ENCODE measurements at places on chromosomes 2 and 18.

DNA sequence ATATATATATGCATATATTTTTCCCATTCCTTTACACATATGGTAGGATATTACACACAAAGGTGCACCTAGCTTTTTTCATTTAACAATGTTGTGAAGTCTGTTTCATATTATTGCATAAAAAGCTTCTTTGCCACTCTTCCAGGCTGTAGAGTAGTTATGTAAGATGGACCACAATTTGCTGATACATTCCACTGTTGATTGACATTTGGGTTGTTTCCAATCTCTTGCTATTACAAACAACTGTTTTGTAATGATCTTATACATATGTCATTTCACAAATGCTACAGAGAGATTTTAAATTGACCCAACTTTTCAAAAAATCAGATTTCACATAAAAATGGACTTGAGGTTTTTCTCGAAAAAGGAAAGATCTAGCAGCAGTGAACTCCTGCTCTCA lies 301.4 kb downstream of the CDCA7 start:
- DNase-seq, result no peak

DNA sequence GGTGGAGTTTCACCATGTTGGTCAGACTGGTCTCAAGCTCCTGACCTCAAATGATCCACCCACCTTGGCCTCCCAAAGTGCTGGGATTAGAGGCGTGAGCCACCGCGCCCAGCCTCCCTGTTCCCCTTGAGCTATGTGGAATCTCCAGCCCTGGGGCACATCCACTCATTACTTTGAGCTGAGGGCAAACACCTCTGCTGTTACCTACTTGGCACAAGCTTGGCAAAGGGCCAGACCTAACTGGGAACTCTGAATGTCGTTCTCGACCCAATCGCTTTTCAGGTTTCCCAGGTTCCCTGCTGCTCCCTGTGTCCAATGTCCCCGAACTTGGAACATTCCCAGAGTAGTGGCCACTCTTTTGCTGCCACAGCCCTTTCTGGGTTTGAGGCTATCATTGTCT lies 40.6 kb downstream of the CHST10 start:
- DNase-seq, result no peak

DNA sequence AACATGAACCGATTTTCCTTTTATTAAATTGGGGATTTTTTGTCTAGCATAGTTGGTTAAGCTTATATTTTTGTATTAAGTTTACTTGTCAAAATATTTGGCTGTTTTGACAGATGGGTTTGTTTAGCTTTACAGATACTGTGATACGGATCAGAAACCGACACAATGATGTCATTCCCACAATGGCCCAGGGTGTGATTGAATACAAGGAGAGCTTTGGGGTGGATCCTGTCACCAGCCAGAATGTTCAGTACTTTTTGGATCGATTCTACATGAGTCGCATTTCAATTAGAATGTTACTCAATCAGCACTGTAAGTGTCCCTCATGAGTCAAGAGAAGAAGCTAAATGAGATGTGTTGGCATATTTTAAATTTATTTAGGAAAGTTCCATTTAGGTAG lies 8.5 kb downstream of the PDK1 start:
- no peak for DNase-seq

GRCh38 chr18:42640160-42640559 lies 475.3 kb downstream of the RIT2 start:
- DNase-seq, result no peak

- peak; percentile 42 for DNase-seq
These were observed 1.2 kb downstream of the STON1 start for GRCh38 chr2:48531141-48531648.

GRCh38 chr2:18356676-18357075 lies 203.8 kb downstream of the RDH14 start:
- DNase-seq, result no peak

- no peak for DNase-seq
These were observed 65.0 kb downstream of the SLC4A5 start for GRCh38 chr2:74278176-74278575.

DNA sequence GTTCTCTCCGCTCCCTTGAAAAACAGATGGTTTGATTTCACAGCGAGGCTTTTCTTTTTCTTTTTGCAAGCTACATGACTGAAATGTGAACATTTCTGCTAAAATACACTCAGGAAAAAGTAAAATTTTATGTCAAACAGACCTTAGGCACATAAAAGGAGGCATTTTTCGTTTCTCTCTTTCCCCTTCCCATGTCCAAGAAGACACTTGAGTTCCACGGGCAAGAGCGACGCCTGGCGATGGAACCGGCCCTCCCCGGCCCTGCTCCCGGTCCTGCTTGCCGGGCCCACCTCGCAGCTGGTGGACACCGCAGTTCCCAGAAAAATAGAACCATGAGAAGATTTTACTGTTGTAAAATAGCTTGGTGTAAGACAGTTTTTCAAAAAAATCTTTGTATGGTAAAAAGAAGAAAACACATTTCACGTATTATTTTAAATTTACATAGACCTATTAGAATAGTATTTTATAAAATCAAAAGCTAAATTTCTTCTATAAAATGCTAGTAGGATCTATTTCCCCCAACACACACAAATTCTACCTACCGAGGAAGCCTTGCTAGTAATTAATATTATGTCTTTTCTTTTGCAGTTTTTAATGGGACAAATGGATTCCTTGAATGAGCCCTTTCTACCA lies 2.3 kb upstream of the ALKAL2 start:
- peak; percentile 55 for DNase-seq

DNA sequence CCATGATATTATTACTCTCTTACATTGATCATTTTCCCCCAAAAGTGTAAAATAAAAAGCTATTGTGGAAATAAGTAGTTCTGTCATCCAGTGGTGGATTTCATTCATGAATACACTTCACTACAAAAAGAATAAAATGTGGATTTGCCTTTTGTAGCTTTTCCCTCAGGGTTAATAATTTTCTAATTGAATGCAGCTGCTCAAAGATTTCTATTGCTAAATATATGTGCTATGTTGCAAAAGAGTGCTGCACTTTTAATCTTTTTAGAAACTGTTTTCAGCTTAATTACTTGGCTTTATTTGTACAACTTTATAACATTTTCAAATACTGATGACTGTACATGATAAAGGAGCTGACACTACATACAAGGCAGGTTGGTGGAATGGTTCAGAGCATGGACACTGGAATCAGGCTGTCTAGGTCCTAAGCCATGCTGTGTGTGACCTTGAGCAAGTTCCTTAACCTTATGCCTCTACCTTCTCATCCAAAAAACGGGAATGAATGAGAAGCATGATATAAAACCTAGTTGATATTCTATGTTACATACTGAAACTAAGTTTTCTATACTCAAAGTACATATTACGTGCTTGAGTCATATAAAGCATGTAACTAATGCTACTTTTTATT lies 128.8 kb downstream of the THSD7B start:
- no peak for DNase-seq

DNA sequence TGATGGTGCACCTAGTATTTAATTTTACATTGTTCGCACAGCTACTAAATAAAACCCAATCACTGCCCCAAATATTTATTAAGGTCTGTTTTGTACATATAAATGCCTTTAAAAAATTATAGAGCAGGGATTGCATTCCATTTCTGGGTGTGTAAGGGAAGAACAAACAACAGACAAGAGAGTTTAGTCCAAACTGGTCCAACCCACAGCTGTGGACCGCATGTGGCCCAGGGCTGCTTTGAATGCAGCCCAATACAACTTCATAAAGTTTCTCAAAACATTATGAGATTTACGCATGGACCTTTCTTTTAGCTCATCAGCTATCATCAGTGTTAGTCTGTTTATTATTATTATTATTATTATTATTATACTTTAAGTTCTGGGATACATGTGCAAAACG lies 114.8 kb upstream of the LRATD1 start:
- no peak for DNase-seq

DNA sequence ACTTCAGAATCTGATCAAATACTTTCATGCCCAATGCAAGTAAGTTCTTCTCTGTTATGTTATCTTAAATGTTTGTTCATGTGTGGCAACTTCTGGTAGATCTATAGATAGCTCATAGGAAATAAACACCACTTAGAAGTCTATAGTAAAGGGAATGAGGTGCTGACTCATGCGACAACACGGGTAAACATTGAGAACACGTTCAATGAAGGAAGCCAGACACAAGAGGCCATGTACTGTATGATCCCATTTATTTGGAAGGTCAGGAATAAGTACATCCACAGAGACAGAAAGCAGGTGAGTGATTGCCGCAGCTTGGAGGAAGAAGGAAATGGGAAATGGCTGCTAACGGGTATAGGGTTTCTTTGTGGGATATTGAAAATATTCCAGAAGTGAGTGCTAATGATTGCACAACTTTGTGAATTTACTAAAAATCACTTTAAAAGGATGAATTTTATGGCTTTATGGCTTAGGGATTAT lies 95.4 kb downstream of the ITGB1BP1 start:
- DNase-seq, result no peak

DNA sequence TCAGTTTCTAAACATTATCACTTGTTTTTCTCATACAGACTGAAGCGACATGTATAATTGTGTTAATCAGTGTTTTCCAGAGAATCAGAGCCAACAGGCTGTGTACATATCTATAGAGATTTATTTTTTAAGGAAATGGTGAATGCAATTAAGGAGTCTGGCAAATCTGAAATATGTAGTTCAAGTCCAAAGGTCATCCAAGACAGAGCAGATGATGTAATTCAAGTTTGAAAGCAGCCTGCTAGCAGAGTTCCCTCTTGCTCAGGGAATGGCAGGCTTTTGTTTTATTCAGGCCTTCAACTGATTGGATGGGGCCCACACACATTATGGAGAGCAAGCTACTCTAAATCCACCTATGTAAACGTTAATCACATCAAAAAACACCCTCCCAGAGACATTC lies 282.6 kb downstream of the CBLN2 start:
- no peak for DNase-seq

- DNase-seq, result peak; percentile 36
These were observed 77.0 kb upstream of the CNGA3 start for GRCh38 chr2:98269274-98269673.

DNA sequence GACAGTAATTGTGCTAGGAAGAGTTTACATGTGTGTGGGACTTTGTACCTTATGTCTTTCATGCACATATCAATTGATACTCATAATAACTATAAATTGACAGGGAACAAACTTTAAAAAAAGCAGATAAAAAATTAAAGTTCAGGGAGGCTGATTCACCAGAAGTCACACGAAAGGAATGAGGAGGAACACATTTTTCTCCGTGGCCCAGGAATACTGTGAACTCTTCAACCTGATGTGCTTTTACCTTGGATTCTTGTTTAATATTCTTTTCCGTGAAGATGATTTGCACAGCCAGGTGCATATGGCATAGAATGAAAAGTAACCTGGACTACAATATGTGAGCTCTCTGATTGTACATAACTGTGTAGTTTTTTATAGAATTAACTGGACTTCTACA lies 326.3 kb downstream of the CDH7 start:
- DNase-seq, result no peak

DNA sequence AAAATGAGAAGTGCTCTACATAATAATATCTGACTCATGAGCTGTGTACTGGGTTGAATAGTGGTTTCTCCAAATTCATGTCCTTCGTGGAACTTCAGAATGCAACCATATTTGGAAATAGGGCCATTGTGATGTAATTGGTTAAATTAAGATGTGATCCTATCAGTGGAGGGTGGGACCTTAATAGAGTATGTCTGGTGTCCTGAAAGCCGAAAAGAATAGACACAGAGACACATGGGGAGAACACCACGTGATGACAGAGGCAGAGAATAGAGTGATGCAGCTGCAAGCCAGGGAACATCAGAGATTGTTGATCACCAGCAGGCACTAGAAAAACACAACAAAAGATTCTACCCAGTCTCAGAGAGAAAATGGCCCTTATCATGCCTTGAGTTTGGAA lies 310.1 kb downstream of the EXOC6B start:
- no peak for DNase-seq

GRCh38 chr2:56182420-56182819 lies 1.4 kb upstream of the CCDC85A start:
- peak; percentile 18 for DNase-seq

All from neuronal stem cell (in vitro differentiated cells).